NCI-H1417 treated with DMSO at 0.1 percent for 48 hours (cell line): ENCODE measurements at places on chromosomes 13 and 19.

DNA sequence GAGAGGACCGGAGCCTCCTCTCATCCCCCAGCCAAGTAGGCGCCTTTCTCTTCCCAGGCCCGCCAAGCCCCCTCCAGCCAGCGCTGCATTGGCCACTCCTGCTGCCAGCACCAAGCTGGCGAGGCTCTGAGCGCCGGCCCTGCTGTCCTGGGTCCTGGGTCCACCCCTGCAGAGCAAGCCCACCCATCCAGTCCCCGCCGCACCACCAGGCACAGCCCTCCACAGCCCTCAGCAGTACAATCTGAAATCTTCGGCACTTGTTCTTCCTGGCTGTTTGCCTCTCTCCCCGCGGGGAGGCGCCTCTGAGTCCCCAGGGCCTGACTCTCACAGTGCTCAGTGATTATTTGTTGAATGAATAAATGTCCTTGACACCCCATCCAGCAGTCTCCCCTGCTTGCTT is 236.4 kb upstream of the SGCG start:
- DNase-seq = no peak

GRCh38 chr19:32318884-32319520 is 26.4 kb upstream of the ZNF507 start:
- no peak for DNase-seq

DNA sequence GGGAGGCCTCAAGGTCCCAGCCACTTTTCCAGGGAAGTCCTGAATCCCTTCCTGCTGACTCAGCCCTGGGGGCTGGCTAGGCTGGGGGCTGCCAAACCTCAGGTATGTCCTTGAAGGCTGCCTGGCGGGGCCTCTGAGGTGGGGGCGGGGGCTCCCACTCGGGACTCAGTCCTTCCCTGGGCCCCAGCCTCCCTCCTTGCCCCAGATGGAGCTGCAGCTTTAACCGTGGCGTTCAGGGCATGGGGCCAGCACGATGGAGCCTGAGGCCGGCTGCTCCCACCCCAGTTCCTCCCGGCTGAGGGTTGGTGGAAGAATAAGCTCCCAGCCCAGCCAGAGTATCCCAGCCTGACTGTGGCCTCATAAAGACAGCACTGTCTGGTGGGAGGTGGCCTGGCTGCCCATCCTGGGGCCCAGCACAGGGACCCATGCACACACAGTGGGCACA is 12.4 kb downstream of the CILP2 start:
- DNase-seq = no peak

DNA sequence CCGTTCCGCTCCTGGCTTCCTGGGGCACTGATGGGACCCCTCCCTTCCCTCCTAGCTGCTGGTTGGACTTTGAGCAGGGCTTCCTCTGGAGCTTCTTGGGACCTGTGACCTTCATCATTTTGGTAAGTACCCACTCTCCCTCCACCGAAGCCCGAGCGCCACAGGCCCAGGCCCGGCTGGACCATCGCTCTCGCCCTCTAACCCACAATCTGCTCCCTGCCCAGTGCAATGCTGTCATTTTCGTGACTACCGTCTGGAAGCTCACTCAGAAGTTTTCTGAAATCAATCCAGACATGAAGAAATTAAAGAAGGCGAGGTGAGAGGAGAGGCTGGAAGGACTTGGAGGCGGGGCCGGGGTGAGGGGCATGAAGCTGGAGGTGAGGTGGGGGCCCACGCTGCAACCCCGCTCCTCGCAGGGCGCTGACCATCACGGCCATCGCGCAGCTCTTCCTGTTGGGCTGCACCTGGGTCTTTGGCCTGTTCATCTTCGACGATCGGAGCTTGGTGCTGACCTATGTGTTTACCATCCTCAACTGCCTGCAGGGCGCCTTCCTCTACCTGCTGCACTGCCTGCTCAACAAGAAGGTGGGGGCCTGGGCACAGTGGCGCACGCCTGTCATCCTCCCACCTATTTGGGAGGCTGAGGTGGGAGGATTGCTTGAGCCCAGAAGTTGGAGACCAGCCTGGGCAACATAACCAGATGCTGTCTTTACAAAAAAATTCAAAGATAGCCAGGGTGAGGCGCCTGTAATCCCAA is 12.3 kb downstream of the DDX39A start:
- DNase-seq = no peak

DNA sequence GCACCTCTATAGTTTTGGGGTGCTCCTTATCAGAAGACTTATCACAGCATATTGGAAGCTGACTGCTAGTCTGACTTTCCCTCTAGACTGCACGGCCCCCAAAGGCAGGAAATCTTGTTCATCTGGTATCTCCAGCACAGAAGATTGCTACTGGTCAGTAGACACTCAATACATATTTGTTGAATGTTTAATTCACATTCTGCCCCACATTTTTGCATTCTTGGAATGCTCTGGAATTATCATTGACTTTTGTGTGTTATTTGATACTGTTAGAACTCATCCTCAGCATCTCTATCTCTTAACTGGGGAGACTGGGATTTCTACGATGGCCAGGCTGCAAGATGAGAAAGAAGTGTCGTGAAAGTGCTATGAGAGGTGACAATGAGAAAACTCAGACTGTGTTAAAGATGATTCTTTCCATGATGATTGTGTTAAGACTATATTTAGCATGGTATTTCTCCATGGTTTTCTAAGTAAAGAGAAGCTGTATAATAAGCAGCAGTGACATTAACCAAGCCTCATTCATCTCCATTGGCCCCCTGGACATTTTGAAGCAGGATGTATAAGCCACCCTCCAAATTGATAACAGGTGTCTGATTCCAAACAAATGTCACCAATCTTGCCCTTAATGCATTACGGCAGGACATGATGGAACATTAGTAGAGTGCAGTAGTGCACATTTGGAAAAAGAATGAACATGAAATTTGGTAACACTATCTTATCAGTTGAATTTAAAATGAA is 440.9 kb downstream of the RFC3 start:
- DNase-seq = no peak
